CD4-positive, CD25-positive, alpha-beta regulatory T cell (primary cell): ENCODE measurements at places on chromosomes 5 and 9.
A peak's percentile ranks its signal among the peaks of the same experiment; 100 is the strongest.

DNA sequence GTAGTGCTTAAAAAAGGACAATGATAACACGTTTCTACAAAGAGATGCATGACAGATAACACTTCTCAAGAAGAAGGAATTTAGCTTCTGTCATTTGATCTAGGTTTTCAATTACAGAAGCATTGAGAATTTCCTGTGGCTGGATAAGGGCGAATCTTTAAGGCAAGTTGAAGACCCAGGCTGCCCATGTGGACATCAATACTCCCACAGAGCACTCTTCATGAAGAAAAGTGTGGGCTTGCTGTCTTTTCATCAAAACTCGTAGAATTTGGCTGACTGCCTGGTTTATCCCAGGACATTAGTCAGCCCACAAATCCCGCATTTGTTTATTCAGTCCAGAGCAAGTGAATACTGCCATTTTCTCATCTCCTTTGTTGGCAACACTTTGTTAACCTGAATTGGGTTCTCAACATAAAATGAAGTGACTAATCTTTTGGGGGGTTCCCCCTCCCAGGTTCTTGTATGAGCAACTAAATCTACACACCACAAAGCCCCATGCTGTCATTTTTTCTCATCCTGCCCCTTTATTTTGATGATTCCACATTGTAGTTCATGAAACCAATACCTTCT lies 43.4 kb upstream of the CDKN2B start:
- no peaks in the 10 kb centered on the region for H3K27me3 ChIP-seq
- peak; percentile 74 for DNase-seq
- peaks cover 10% of the 10 kb centered on the region for H3K4me1 ChIP-seq
- no peaks in the 10 kb centered on the region for H3K36me3 ChIP-seq
- H3K4me3 ChIP-seq = no peak overlapping the region

DNA sequence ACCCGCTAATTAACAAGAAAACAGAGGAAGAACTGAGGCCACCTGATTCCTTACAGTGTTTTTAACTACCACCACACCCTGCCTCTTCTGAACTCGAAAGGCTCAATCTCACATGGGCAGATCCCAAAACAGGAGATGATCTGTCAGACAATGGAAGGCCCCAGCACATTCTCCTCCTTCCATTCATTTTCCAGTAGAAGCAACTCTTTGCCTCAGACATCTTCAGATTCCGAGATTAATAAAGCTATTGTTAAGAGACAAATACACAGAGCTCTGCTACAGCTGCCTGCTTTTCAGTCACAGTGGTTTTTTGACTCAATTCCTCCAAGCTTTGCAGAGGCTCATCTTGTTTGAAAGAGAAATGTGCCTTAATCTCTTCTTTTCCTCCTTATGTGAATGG lies 127.2 kb upstream of the ADAMTSL1 start:
- no peaks in the 10 kb centered on the region for H3K36me3 ChIP-seq
- H3K27ac ChIP-seq = no peak overlapping the region
- no peaks in the 10 kb centered on the region for H3K4me1 ChIP-seq
- no peak overlapping the region for H3K4me3 ChIP-seq

- H3K4me1 ChIP-seq = no peaks in the 10 kb centered on the region
- no peaks in the 10 kb centered on the region for H3K27me3 ChIP-seq
- no peaks in the 10 kb centered on the region for H3K36me3 ChIP-seq
- H3K27ac ChIP-seq = no peak overlapping the region
These were observed 744.8 kb downstream of the KCTD16 start for GRCh38 chr5:144915452-144915851.

DNA sequence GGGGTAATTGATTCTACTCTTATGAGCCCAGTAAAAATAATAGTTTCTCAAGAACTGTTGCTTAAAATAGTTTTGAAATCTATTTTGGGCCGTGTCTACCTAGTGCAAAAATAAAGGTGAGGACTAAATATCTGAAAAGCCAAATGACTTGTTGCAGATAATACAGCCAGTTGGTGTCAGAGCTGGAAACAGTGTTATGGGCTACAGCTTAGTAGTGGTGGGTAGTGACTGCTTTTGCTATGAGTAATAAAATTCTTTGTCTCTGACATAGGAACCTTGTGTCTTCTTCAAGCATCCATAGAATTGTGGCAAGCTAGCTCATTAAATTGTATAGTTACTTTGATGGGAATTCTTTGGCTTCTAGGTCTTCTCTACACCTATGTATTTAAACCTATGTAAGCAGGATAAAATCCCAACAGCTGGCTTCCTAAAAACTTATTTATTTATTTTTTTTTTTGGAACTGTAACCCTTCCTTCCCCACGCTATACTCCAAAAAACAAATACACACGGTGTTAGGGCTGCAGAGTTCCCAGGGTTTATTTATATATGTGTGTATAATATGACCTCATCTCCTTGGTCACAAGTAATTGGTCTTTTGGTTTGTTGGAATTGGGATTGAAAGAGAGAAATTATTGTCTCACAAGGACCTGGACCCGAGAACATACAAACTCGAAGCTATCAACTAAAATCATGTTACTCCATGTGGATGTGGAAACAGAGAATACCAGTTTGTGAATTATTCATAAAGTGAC lies 138.0 kb downstream of the NUDT12 start:
- H3K27ac ChIP-seq = no peak overlapping the region
- no peaks in the 10 kb centered on the region for H3K4me1 ChIP-seq
- peaks cover 10% of the 10 kb centered on the region for H3K27me3 ChIP-seq
- H3K4me3 ChIP-seq = no peak overlapping the region
